ENCODE measurements at places on chromosomes 3 and 15.

- peak; percentile 72 for DNase-seq
Measured at GRCh38 chr15:67521783-67522568, 1.0 kb downstream of the C15orf61 start.

DNA sequence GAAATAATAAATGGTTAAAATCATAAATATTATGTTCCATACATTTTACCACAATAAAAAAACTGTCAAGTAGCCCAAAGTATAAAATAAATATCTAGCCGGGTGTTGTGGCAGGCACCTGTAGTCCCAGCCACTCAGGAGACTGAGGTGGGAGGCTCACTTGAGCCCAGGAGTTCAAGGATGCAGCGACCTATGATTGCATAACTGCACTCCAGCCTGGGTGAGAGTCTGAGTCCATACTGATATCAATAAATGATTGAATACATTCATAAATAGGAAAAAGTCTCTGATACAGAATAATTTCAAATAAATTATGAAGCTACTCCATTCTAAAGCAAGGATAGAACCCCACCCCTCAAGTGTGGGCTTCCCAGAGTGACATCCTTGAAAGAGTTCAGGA, 68.5 kb upstream of the GATA2 start:
- no peak for DNase-seq

DNA sequence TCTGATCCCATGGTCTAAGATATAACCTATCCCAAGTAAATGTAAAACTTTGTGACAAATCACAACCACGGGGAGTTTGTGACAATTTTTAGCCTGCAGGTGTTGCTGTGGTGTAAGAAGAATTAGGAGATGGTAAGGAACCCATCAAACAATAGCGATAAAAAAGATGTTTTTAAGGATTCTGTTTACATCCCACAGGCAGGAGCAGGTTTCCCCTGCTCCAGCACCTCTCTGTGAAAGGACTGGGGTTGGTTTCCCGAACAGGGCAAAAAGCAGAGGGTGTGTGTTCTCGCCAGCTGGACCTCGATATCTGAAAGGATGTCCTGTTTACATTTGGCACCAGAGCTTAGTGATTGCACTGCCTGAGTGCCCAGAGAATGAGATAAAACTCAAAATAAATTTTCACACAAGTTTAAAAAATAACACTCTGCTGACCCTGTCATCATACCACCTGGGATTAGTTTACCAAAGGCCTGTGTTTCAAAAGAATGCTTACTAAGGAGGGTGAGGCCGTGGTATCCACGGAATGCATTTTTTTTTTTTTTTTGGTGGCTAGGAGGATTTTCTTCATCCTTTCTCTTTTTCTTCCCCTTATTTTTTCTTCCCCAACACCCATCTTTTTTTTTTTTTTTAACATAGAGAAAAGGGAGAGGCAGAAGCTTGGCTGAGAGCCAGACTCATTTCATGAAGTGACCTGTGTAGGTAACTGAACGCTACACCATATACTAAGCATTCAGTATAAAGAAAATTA, 151.8 kb upstream of the DPH6 start:
- DNase-seq, result peak; percentile 56

DNA sequence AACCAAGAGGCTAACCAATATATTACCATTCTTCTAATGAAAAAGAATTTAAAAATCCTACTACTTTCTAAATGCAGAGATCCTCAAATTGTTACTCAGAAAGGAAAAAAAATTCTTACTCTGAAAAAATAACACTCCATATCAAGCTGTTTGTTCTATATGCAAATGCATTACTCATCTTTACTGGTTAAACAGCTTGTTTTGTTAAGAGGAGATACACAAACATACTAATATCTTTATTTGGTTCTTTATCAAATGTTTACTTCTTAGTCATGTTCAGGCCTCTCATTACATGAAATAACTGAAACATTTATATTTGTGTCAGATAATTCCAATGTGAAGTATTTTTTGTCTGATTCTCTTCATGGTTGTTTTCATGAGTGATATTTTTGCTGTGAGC, 146.8 kb downstream of the PCCB start:
- DNase-seq, result peak; percentile 29

All from adipocyte (in vitro differentiated cells).